HEK293T (cell line): ENCODE measurements at places on chromosomes 2 and 18.

DNA sequence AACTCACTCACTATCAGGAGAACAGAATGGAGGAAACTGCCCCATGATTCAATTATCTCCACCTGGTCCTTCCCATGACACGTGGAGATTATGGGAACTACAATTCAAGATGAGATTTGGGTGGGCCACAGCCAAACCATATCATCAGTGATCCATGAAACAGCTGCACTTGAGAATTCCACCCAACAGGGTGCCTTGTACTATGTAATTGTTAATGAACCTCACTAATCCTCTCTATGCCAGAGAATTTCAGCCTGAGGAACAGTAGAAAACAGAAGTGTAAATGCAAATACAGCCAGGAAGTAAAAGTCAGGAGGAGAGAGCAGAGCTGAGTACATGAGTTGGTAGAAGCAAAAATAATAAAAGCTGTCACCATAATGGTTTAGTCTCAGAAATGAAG is 261.4 kb downstream of the EPHA4 start:
- no peak for DNase-seq

- DNase-seq: no peak
These were observed 332.9 kb downstream of the DSC3 start for GRCh38 chr18:30709595-30709994.

GRCh38 chr2:130391872-130392670 is 36.2 kb downstream of the PTPN18 start:
- no peak for DNase-seq

DNA sequence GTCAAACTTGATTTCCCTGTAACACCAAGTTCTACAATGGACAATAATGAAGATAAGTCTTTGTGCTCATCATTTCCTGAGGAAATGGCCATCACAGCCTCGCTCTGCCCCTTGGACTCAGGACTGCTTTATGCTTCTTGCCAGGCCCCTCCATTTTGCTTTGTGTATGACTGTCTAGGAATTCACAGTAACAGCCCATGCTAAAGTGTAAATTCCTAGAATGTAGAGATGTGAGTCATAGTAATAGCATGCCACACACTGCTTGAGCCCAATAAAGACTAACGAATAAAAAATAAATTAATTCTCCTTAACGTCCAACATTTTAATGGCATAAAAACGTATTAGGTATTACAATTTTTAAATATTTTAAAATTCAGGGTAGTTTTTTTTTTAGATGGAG is 226.5 kb downstream of the PID1 start:
- no peak for DNase-seq

DNA sequence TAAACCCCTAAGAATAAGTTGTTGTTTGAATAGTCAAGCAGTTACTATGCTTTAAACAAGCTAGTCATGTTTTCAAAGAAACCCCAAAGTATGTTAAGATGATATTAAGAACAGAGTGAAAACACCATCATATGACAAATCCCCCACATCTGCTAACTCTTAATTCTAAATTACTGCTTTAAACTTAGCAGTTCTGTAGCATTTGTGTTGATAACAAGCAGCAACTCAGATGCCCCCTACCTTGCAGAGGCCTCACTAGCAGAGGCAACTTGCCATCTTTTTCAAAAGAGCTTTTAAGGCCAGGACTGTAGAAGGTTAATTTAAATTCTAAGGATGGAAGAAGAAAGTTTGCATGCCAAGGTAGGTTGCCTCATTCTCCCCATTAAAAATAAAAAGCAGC is 376.2 kb downstream of the SETBP1 start:
- no peak for DNase-seq

GRCh38 chr2:143481237-143481623 is 352.0 kb downstream of the ARHGAP15 start:
- no peak for DNase-seq

GRCh38 chr2:237128026-237128703 is 42.5 kb downstream of the COPS8 start:
- peak; percentile 10 for DNase-seq

- DNase-seq: no peak
These were observed 325.1 kb downstream of the RNF144A start for GRCh38 chr2:7242189-7242867.

GRCh38 chr2:628651-629050 is 48.6 kb downstream of the TMEM18 start:
- DNase-seq: no peak

DNA sequence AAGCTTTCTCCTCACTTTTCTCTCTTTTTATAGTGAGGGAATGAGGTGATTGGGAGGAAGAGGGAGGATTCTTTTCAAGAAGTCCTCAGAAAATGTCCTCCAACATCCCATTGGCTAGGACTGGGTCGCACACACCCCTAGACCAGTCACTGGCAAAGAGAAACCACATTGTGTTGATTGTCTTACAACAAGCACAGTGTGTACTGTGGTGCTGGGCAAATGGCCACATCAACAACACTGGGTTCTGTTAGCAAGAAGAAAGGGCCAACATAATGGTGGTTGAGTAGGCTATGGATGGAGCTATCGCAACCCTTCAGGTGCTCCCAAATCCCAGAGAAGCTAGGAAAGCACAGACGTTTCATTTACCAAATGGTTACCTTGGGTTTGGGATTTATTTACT is 18.7 kb upstream of the PTPN4 start:
- DNase-seq: no peak

DNA sequence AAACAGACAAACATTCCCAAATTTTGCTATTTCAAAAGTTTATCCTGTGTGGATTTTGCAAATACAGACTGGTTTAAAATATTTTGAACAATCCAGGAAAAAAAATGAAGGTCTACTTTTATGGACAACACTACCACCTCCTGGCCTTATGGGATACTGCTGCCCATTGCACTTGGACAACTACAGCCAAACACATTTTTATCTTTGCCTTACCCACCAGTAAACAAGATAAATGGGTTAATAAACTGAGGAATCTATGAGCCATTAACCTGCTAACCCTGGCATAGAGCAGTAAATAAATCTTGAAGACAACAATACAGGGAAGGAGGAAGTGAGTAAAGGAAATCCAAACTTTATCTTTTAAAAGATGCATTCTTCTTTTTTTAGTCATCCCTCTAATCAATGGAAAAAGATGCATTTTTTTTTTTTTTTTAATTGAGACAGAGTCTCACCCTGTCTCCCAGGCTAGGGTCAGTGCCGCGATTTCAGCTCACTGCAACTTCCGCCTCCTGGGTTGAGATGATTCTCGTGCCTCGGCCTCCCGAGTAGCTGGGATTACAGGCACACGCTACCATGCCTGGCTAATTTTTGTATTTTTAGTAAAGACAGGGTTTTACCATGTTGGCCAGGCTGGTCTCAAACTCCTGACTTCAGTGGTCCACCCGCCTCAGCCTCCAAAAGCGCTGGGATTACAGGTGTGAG is 2.1 kb upstream of the SPIRE1 start:
- DNase-seq: peak; percentile 39

- no peak for DNase-seq
These were observed 110.0 kb upstream of the MAP3K20 start for GRCh38 chr2:172965433-172966212.

GRCh38 chr2:233007270-233007669 is 5.8 kb downstream of the NGEF start:
- no peak for DNase-seq

GRCh38 chr18:10893196-10893595 is 256.2 kb downstream of the PIEZO2 start:
- DNase-seq: no peak

- DNase-seq: peak; percentile 36
These were observed 225.8 kb upstream of the SIX3 start for GRCh38 chr2:44715671-44716081.

GRCh38 chr2:208268156-208268952 is 2.3 kb downstream of the PIKFYVE start:
- DNase-seq: no peak

GRCh38 chr2:205709319-205709718 is 27.0 kb downstream of the NRP2 start:
- DNase-seq: no peak

DNA sequence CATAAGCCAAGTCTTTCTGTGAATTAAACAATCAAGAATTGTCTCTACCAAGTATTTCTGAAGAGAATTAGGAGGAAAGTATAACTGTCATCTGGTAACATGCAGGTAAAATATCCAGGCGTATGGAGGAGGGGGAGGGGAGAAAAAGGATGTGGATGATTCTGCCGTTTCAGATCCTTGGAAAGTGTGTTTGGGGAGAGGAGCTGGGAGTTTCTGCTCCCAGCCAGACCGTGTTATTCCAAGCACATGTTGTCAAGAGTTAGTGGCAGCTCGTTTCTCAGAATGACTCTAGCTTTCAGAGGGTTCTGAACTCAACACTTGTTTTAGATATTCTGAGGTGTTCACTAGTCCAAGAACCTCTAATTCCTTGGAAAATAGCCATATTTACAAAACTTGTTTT is 137.6 kb downstream of the FAM124B start:
- DNase-seq: no peak

DNA sequence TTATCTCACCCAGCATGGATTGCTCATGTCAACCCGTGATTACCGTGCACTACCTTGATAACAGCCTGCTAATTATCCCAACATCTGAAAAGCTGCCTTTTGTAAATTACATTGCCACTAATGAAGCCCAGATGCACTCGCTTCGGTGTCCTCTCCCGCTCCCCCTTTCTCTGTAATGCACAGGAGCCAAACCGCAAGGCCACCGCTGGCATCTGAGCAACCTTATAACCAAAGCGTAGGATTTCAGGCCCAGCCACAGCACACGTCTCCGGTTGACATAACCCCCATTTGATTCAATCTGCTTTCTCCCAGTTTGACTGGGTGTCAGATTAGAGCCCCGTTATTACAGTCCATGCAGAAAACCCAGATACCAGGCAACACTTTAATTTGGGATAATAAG is 341.2 kb downstream of the ALK start:
- no peak for DNase-seq

GRCh38 chr2:84494070-84494469 is 22.2 kb upstream of the DNAH6 start:
- DNase-seq: no peak

- DNase-seq: no peak
These were observed 245.4 kb downstream of the NAPG start for GRCh38 chr18:10771053-10771709.

DNA sequence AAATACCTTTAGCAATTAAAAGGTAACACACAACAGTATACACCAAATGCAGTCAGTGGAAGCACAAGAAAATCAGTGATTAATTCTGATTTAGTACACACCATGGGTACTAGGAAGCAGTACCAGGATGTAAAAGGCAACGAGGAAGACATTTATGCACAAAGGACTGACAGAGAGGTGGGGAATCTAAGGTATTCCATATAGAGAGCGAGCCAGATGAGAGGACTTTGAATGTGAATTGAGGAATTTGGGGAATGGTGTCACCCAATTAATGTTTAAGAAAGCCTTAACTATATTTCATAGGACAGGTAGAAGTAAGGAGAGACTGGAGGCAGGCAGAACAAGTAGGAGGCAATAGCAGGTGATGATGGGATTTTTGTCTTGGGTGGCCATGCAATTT is 11.7 kb downstream of the CPS1 start:
- no peak for DNase-seq

DNA sequence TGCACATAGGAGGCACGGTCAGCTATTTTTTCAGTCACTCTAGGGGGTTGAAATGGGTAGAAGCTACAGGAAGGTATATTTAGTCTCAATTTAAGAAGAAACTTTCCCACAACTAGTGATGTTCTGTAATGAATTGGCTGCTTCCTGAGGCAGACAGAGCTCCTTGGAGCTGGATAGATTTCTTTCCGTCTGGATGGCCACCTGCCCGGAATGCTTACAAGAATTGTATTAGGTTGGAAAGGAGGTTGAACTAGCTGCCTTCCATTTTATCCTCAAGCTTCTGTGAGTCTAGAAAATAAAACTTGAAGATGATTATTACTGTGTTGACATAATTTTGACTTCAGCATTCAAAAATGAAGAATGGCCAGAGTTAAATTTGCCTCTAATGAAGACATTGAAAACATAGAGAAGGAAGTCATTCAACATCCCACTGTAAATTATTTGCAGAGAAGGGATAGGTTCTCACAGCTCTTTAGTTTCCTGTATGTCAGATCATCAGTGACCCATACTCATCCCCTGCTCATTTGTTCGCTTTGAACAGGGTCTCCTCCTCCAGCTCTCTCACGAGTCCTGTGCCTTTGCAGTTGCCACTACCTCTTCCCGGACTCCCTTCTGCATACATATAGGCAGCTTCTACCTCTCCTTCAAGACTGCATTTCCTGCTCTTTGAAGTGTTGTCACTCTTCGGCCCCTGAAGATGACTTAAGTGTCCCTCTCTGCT is 88.8 kb downstream of the CRIM1 start:
- DNase-seq: no peak

DNA sequence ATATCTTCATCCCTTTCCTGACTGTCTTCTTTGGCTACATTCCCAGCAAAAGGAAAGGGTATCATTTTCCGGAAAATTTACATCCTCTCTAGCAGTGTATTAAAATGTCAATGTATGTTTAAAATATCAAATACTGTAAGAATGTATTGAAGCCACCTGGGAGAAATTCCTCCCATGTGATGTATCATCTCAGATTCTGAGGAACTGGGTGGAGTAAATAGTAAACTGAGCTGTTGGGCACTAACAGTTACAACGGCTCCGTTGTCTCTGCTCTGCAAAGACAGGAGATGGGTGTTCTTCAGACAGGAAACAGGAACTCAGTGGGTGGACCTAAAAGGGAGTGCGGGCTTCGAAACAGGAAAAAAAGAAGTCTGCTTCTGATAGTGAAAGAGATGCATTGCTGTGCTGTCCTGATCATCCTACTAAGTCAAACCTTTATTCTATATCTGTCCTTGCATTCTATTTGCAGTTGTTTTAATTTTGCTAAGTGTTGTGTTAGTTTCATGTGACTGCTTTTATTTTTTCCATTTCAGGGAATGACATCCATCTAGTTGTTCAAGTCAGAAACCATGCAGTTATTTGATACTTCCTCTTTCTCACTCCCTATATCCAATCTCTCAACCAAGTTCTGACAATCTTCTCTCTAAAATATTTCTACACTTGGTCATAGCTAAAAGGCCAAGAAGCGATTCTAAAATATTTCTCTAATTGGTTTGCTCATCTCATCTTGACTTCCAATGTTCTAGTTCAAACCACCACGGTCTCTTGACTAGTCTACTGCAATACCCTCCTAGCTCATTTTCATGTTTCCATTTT is 19.4 kb downstream of the DOK1 start:
- DNase-seq: no peak

DNA sequence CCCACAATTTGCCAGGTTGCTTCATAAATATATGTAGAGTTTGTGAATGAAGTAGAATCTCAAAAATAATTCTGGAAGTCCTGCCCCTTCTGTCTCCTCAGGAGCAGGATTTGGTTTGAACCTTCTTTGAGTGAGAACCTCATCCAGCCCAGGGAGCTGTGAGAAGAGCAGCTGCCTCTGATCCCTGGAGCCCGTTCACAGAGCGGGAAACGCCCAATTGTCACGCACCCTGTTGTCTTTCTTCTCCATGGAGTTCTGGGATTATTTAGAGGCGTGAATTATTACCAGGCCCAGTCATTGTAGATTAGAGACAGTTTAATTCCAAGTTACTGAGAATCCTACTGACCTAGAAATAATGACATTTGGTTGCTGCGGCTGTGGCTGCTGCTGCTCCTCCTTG is 66.1 kb downstream of the TPO start:
- no peak for DNase-seq

DNA sequence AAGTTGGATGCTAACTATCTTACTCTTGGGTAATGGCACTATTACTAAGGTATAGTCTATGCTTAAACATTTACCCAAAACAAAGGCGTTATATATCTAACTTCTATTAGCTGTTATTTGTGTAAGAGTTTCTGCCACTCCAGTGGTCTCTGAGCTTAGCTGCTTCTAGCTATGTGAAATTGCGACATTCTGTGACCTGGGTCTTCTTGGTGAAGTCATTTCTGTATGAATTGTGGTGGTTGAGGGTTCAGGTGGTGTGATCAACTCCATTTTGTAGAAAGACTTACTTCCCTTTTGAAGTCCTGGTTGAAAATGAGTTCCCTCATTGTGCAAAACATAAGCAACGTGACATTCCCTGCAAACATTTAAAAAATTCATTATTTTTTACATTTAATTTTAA is 221.6 kb downstream of the PIK3C3 start:
- DNase-seq: no peak
